ENCODE measurements at places on chromosomes 11 and 22. TPM values are rescaled to one million over a fixed set of nuclear protein-coding genes. Genes with fewer than 3 reads are reported as not detected.

DNA sequence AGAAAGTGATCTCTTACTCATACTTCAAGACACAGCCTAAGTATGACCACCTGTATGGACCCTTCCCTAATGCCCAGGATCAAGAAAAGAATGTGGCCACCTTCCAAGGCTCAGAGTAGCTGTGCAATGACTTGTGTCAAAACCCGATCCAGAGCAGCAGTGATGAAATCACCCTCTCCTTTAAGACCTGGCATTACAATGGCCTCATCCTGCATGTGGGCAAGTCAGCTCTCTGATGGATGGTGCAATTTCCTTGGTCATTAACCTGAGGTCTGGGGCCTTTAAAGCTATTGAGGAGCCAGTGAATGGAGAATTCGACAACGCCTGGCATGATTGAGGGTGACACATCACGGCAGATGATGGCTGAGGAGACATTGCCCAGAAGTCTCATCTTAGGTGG lies 9.1 kb upstream of the TUBA8 start:
- no peak for DNase-seq
- no peaks in the 10 kb centered on the region for H3K27me3 ChIP-seq
- no peaks in the 10 kb centered on the region for H3K4me1 ChIP-seq
- no peaks in the 10 kb centered on the region for H3K36me3 ChIP-seq
- no peak overlapping the region for H3K4me3 ChIP-seq
- no peak overlapping the region for H3K27ac ChIP-seq

- no peaks in the 10 kb centered on the region for H3K36me3 ChIP-seq
- H3K4me3 ChIP-seq = no peak overlapping the region
- no peak overlapping the region for H3K27ac ChIP-seq
- no peak for DNase-seq
- H3K4me1 ChIP-seq = peaks cover 13% of the 10 kb centered on the region
Measured at GRCh38 chr22:21030621-21031544, 1.5 kb downstream of the SLC7A4 start.

- no peak overlapping the region for H3K4me3 ChIP-seq
- H3K36me3 ChIP-seq = no peaks in the 10 kb centered on the region
- no peak overlapping the region for H3K27ac ChIP-seq
- H3K27me3 ChIP-seq = no peaks in the 10 kb centered on the region
- no peaks in the 10 kb centered on the region for H3K4me1 ChIP-seq
- no peak for DNase-seq
Measured at GRCh38 chr11:11346303-11346702, 6.7 kb downstream of the CSNK2A3 start.

GRCh38 chr11:12474871-12475270 lies 97.5 kb downstream of the PARVA start:
- H3K27me3 ChIP-seq = no peaks in the 10 kb centered on the region
- no peak overlapping the region for H3K4me3 ChIP-seq
- H3K4me1 ChIP-seq = peaks cover 6% of the 10 kb centered on the region
- no peak for DNase-seq
- H3K36me3 ChIP-seq = no peaks in the 10 kb centered on the region
- no peak overlapping the region for H3K27ac ChIP-seq

DNA sequence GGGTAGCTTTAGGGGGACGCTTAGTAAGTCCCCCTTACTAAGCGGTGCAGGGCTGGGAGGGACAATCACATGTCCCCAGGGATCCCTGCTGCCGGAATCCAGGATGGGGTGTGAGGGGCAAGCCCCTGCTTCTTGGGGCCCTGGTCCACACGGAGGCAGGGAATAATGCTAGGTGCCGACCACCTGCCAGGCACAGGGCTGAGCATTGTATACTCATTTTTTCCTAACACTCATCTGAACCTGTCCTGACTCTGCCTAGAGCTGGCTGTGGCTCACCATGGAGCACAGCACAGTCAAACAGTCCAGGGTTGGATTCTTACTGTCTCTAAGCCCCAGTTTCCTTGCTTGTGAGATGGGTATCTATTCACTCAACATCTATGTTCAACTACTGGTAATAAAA lies 1.4 kb upstream of the LTBP3 start:
- no peak for DNase-seq
- H3K4me3 ChIP-seq = no peak overlapping the region
- H3K4me1 ChIP-seq = peaks cover 40% of the 10 kb centered on the region
- no peak overlapping the region for H3K27ac ChIP-seq

DNA sequence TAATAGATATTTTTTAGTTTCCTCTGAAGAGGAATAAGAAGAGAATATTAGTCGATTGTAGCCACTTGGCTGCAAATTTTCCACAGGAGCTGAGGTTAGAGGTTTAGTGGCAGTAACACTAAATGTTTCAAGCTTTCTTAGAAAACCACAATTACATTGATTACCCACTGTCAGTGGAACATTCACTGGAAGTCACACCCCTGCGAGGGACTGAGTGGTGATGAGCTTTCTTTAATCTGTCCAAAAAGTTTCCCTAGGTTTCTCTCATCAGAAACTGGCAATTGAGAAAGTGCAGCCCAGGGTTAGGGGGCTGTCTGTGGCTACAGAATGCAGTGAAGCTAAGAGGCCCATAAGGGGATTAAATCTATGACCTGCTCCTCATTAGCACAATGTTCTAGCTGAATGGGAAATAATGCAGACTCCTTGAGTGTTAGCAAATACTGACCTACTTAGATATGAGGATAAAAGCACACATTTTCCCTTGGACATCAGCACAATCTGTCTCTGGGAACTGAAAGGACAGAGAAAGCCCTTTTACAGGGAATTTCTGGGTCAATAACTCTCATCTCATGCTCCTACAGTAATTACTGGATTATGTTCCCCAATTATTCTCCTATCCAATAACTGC lies 189.5 kb downstream of the FAM76B start:
- DNase-seq = no peak
- no peaks in the 10 kb centered on the region for H3K4me1 ChIP-seq
- no peak overlapping the region for H3K27ac ChIP-seq
- H3K4me3 ChIP-seq = no peak overlapping the region

GRCh38 chr11:130553306-130553705 lies 104.9 kb downstream of the ADAMTS15 start:
- H3K27ac ChIP-seq = no peak overlapping the region
- no peaks in the 10 kb centered on the region for H3K4me1 ChIP-seq
- no peaks in the 10 kb centered on the region for H3K27me3 ChIP-seq

DNA sequence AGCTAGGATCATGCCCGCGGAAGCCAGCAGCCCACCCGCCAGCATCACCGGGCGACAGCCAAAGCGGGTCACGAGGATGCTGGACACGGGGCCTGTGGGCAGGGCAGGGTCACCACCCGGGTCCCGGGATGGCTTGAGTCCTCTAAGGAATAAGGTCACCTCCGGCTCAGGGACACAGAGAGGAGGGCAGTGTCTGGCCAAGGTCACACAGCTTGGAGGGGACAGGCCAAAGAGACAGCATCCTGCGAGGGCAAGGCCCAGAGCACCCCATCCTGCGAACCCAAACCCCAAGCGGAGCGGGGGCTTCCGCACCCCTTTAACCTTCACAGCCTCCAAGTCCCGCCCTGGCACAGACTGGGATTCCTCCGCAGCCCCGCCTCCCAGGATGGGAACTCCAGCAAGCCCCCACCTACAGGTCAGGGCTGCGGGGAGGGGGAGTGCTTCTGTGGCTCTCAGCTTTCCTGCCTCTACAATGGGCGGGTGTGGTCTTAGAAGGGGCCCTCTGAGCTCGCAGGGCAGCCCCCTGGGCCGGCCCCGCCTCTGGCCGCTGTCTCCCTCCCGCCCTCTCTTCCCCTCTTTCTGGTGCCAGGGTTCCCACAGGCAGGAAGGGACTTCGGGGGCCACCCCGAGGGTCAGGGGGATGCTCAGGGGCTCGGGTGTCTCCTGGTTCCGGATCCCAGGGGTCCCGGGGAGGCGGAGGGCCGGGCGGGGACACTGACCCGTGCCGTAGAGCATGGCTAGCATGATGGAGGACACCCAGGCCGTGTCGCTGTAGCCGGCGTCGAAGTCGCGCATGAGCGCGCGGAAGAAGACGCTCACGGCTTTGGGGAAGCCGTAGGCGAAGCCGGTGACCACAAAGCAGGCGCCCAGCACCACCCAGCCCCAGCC lies 1.8 kb downstream of the SLC16A8 start:
- no peak for DNase-seq
- H3K4me1 ChIP-seq = peaks cover 15% of the 10 kb centered on the region
- H3K27ac ChIP-seq = no peak overlapping the region

- DNase-seq = no peak
- H3K4me1 ChIP-seq = no peaks in the 10 kb centered on the region
- H3K27ac ChIP-seq = no peak overlapping the region
- no peaks in the 10 kb centered on the region for H3K27me3 ChIP-seq
Measured at GRCh38 chr11:69374110-69374945, 80.4 kb downstream of the MYEOV start.

- H3K4me1 ChIP-seq = no peaks in the 10 kb centered on the region
- H3K4me3 ChIP-seq = no peak overlapping the region
- no peak overlapping the region for H3K27ac ChIP-seq
- no peaks in the 10 kb centered on the region for H3K36me3 ChIP-seq
Measured at GRCh38 chr22:48070083-48070482, 1307.6 kb downstream of the TBC1D22A start.

DNA sequence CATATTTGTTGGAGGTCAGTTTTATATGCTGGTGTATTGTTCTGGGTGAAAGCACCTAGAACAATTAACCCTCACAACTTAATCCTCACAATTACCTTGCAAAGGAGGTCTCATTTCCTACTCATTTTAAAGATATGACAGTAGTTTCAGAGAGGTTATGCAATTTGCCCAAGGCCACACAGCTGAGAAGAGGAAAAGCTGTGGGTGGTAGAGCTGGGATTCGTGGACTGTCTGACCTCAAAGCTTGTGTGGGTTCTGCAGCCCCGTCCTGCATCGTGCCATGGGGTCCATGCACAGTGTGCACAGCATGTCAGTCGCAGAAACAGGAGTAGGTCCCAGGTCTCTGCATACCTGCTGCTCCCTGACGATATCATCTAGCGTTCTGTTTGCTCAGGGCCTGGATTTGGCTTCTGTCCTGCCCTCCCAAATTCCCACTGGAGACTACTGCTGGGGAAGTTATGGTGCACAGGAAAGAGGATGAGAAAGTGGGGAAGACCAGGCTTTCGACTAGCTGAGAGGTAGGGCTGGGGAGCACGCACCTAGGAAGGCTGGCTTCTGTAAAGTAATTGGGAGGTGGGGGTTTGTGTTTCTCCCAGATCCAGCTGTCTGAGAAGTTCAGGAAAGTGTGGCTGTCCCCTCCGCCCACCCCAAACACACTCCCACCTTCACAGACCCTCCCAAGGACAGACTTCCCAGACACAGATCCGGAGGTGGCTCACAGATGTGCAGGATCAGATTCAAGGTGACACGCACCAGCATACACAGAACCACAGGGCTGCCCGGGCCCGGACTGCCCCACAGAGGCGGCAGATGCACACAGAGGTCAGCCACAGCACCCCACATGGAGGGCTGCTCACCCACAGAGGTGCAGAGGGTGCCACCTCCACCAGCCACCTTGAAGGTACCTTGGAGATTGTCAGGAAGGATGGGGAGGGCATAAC lies 2.0 kb downstream of the BACE1 start:
- DNase-seq = peak; percentile 30
- no peak overlapping the region for H3K27ac ChIP-seq
- H3K4me1 ChIP-seq = peaks cover 41% of the 10 kb centered on the region
- H3K4me3 ChIP-seq = peak overlapping the region; percentile 80
- H3K27me3 ChIP-seq = no peaks in the 10 kb centered on the region

- no peaks in the 10 kb centered on the region for H3K36me3 ChIP-seq
- no peak overlapping the region for H3K4me3 ChIP-seq
- no peak overlapping the region for H3K27ac ChIP-seq
- DNase-seq = no peak
- H3K4me1 ChIP-seq = no peaks in the 10 kb centered on the region
- H3K27me3 ChIP-seq = no peaks in the 10 kb centered on the region
Measured at GRCh38 chr11:102564110-102564509, 33.6 kb upstream of the MMP7 start.

DNA sequence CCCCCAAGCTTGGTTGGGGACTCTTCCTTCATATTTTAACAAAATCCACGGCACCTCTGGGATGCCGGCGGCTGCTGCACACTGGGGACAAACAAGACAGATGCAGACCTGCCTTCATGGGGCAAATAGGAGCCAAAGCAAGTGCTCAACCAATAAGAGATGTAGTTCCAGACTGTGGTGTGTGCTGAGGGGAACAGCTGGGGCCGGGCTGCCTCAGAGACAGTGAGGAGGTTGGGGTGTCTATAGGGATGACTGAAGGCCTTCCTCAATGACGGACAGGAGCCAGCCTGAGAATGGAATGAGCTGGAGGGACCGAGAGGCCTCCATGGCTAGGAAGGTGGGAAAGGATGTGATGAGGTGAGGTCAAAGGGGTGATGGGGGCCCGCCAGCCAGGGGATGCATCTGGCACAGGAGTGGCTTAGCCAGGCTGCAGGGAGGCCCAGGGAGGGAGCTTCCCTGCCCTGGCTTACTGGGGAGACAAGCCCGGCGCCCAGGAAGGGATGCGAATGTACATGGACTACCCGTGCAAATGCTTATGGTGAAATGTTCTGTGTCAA lies 10.3 kb upstream of the CTSD start:
- no peak overlapping the region for H3K27ac ChIP-seq
- no peaks in the 10 kb centered on the region for H3K36me3 ChIP-seq
- peak; percentile 14 for DNase-seq
- H3K27me3 ChIP-seq = no peaks in the 10 kb centered on the region
- peaks cover 14% of the 10 kb centered on the region for H3K4me1 ChIP-seq

- peaks cover 11% of the 10 kb centered on the region for H3K4me1 ChIP-seq
- no peak overlapping the region for H3K4me3 ChIP-seq
- H3K27me3 ChIP-seq = no peaks in the 10 kb centered on the region
- no peaks in the 10 kb centered on the region for H3K36me3 ChIP-seq
- no peak overlapping the region for H3K27ac ChIP-seq
Measured at GRCh38 chr11:126477535-126478305, 122.2 kb downstream of the ST3GAL4 start.

GRCh38 chr11:117604336-117604995 lies 192.6 kb downstream of the DSCAML1 start:
- DNase-seq = no peak
- no peak overlapping the region for H3K27ac ChIP-seq
- H3K4me1 ChIP-seq = no peaks in the 10 kb centered on the region
- no peaks in the 10 kb centered on the region for H3K36me3 ChIP-seq

GRCh38 chr11:112320668-112321067 lies 60.0 kb upstream of the PLET1 start:
- DNase-seq = peak; percentile 44
- no peaks in the 10 kb centered on the region for H3K27me3 ChIP-seq
- H3K36me3 ChIP-seq = no peaks in the 10 kb centered on the region
- H3K4me1 ChIP-seq = peaks cover 19% of the 10 kb centered on the region
- no peak overlapping the region for H3K4me3 ChIP-seq
- H3K27ac ChIP-seq = no peak overlapping the region

DNA sequence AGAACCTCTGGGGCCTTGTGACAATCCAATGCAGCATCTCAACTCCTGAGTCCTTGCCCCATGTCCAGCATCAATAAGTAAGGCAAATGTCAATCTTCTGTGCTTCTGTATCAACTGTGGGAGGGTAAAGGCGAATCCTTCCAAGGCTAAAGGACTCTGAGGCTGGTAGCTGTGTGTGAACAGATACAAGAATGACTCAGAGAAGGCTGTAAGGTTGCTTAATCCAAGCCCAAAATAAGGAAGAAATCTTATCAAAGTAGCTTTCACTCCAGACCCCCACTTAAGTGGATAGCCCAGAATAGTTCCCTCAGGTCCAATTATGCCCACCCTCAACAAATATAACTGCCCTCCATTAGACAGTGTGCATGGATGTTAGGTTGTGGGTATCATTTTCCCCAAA lies 28.1 kb upstream of the SCGB1A1 start:
- no peak overlapping the region for H3K4me3 ChIP-seq
- H3K27ac ChIP-seq = no peak overlapping the region
- peaks cover 13% of the 10 kb centered on the region for H3K4me1 ChIP-seq

Gene RIMBP3C
- 0.19 TPM for total RNA-seq

Gene MS4A10
- total RNA-seq = not detected

Gene CTTN
- 365 TPM for total RNA-seq

Gene BAIAP2L2
- total RNA-seq = 0.92 TPM

Gene C22orf31
- total RNA-seq = not detected

Gene LRRC56
- 0.93 TPM for total RNA-seq

Gene LYVE1
- total RNA-seq = 275 TPM

All from adrenal gland (tissue), 19 donors.